Psoas muscle (tissue), 8 donors: ENCODE measurements at places on chromosomes 6 and 20.
A peak's percentile ranks its signal among the peaks of the same experiment; 100 is the strongest.

DNA sequence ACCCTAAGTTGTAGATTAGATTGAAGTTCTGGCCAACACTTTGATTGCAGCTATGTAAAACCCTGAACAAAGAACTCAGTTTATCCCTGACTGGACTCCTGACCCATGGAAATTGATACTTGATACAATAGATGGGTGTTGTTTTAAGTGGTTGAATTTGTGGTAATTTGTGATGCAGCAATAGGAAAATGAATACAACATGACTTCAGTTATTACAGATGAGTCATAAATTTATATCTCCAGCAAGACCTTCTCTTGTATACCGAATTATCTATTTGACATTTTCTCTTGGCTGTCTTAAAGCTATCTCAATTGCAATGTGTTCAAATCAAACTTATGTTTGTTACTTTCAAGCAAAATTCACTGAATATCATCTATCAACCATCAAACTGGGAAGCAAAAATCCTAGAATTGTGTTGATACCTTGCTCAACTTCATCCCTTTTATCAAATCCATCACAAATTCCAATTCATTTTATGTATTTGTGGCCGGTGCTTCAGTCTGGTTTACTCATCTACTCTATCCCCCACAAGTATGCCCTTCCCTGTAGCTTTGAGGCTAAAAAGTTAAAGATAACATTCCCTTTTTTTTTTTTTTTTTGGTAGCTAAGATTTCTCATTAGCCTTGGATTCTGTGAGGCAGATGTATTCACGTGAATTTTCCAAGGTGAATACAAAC lies 129.4 kb upstream of the CENPW start:
- no peaks in the 10 kb centered on the region for H3K4me1 ChIP-seq
- H3K27ac ChIP-seq = no peak overlapping the region
- no peaks in the 10 kb centered on the region for H3K36me3 ChIP-seq
- H3K27me3 ChIP-seq = no peaks in the 10 kb centered on the region

DNA sequence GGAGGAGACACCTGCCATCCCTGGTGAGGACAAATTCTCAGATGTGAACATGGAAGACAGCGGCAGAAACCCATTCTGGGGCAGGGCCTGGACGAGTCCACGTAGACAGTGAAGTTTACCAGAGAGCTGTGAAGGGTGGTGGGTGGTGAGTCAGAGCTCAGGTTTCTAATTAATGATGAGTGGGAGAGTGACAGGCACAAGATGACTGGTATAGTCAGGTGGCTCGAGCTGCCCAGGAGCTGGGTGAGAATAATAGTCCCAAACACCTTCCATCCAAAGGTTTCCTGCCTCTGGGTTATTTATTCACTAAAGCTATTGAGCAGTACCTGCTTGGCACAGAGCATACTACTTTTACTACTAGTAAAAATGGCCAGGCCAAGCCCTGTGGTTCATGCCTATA lies 6.0 kb downstream of the TLDC2 start:
- no peaks in the 10 kb centered on the region for H3K36me3 ChIP-seq
- H3K27ac ChIP-seq = no peak overlapping the region
- no peak for DNase-seq

GRCh38 chr6:140732155-140732554 lies 1357.7 kb upstream of the CITED2 start:
- H3K27ac ChIP-seq = no peak overlapping the region
- H3K4me3 ChIP-seq = no peak overlapping the region
- H3K36me3 ChIP-seq = no peaks in the 10 kb centered on the region
- no peak for DNase-seq
- H3K4me1 ChIP-seq = no peaks in the 10 kb centered on the region

DNA sequence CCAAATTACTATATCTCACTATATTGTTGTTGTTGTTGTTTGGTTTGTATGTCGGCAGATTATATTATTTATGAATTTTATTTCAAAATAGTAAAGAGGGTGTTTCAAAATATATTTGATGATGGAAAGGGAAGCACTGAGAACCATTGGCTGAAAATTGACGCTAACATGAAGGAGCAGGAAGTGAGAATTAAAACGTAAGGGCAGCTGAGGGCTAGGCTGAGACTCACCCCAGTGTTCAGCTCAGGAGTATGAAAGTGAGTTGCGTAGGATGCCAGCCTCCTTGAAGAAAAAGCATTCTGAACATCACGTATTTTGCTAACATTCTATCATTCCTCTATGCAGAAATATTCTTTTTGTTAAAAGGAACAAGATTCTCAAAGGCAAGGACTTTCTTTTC lies 10.7 kb upstream of the IPCEF1 start:
- H3K27ac ChIP-seq = no peak overlapping the region
- no peaks in the 10 kb centered on the region for H3K36me3 ChIP-seq
- peaks cover 2% of the 10 kb centered on the region for H3K27me3 ChIP-seq
- no peaks in the 10 kb centered on the region for H3K4me1 ChIP-seq
- DNase-seq = no peak

GRCh38 chr6:152267967-152268845 lies 369.0 kb downstream of the SYNE1 start:
- peaks cover 14% of the 10 kb centered on the region for H3K36me3 ChIP-seq
- no peaks in the 10 kb centered on the region for H3K27me3 ChIP-seq
- peaks cover 65% of the 10 kb centered on the region for H3K4me1 ChIP-seq
- no peak for DNase-seq

DNA sequence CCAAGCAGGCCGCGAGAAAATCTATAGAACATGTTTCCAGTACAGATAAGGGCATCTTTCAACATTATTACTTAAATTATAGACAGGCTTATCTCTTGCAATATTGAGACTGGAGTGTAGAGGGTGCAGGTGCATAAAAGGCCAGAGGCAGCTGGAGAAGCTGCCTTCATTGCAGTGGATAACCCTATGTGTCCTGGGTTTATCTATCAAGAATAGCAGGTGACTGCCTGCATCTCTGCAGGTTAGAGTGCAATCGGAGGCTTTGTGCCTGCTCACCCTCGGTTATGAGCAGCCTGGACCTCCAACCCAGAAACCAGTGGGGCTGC lies 28.7 kb upstream of the ECI2 start:
- H3K4me1 ChIP-seq = no peaks in the 10 kb centered on the region
- H3K27me3 ChIP-seq = no peaks in the 10 kb centered on the region
- no peaks in the 10 kb centered on the region for H3K36me3 ChIP-seq
- H3K27ac ChIP-seq = no peak overlapping the region

DNA sequence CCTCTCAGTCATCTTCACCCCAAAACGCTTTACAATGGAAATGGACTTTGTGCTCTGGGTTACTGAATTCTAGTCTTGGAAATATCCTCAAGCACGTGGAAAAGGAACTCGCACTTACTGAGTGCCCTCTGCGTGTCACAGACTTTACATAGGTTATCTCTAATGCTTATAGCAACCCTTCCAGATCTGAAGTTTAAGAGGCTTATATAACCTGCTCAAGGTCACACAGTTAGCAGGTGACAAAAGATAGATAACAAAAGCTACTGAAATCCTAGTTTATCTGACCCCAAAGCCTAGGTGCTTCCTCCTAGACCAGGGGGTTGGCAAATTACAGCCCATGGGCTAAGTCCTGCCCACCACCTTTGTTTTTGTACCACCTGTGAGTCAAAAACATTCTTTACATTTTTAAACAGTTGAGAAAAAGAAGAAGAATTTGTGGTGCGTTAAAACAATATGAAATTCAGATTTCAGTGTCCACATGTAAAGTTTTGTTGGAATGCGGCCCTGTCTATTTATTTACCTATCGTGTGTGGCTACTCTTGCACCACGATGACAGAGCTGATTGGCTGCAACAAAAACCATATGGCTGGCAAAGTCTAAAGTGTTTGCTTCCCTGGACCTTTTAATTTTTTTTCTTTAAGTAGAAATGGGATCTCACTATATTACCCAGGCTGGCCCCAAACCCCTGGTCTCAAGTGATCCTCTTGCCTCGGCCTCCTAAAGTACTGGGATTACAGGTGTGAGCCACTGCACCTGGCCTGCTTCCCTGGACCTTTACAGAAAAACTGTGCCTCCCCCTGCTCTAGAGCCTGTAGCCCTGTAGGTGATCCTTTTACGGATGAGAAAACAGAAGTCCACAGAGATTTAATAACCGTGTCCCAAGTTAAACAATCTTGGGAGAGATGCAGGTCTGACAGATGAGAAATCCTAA lies 110.2 kb upstream of the RREB1 start:
- H3K36me3 ChIP-seq = no peaks in the 10 kb centered on the region
- no peak overlapping the region for H3K4me3 ChIP-seq
- H3K4me1 ChIP-seq = peaks cover 21% of the 10 kb centered on the region
- peak overlapping the region; percentile 37 for H3K27ac ChIP-seq
- no peaks in the 10 kb centered on the region for H3K27me3 ChIP-seq
- DNase-seq = no peak
